ENCODE measurements at places on chromosomes 6 and 20.

DNA sequence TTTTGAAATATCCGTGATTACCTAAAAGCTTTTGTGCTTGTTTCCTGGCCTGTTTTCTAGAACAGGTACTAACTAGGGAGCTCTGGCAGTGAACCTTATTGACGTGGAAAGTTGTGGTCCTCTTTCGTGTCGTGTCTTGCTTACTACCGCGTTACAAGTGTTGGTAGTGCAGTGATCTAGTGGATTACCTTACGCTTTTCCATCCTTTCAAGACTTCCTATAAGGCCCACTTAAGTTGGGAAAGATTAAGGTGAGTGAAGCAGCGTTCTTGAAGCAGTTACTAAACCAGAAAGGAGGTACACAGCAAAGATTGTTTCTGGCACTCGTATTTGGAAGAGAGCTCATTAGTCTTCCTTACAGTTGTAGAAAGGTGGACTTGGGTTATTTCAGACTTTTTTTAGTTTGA lies 1.9 kb downstream of the PNRC1 start:
- DNase-seq = no peak

DNA sequence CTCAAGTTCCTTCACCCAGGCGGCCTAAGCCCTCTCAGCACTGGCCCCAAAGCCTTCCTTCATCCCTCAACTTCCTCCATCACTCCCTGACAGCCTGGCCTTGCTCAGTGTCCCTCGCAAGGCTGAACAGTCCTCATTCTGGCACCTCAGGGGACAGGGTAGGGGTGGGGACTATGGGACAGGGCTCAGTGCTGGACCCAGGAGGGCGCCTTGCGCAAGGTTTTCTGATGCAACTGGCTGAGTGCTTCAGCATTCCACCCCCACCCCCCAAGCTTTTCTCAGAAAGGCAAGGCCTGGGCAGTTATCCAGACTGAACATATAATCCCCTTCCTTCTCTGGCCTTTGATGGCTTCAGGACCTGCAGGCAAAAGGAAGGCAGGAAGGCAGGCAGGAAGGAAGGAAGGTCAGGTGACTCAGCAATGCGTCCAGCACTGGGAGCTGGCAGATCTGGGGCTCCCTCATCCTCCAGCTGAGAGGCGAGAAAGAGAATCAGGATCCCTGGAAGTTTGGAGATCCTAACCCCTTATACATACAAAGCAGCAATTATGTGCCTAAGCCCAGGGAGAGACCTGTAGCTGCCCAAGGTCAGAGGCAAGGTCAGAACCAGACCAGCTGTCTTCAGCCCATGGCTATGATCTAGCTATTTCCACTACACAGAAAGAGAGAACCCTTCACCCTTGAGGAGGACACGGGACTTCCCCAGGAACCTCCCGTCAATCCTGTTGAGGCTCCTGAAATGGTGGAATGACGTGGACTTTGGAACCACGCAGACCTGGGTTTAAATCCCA lies 8.6 kb upstream of the TRIB3 start:
- DNase-seq = no peak

DNA sequence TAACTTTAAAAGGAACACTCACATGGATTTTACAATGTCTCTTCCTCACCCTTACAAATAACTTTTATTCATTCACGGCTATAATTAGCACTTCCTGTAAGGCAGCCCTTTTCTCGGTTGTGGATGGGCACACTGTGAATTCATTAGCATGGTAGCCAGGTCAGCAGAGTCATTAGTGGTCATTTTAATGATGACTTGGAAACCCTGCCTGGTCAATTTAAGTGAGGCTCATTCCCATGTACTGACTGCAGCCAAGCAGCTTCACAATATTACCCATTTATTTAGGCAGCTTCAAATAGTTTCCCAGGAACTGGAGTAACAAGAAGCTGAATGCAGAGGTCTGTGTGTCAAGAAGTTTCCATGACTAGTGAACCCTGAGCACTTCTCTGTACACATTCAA lies 248.8 kb downstream of the KHDC1L start:
- no peak for DNase-seq

DNA sequence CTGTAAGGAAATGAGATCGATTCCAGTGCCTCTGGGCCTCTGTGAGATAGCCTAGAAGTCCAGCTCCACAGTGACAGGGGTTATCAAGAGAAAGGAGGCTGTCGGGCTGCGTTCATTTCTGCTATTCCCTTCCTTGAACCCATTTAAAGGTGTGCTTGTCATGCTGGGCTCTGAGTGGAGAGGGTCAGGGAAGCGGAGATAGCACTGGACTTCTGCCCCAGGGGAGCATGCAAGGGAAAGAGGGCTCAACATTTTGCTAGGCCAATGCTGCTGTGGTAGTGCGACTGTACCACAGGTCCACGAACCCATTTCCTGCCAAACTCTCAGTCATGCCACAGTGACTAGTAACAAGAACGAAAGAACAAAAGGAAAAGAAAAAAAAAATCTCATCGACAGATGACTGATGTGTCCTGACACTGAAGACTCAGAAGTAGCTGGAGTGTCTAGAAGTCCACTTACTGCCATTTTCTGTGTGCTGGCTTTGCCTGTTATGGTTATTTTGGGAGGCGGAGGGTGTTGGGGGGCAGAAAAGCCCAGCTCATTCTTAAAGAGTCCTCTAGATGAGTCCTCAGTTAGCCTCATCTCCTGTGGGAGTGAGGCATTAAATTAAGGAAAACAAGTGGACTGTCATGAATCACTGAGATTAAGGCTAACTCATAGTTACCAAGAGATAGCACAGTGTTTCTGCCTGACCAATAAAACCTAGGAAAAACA lies 8.1 kb downstream of the NEDD9 start:
- DNase-seq = no peak

DNA sequence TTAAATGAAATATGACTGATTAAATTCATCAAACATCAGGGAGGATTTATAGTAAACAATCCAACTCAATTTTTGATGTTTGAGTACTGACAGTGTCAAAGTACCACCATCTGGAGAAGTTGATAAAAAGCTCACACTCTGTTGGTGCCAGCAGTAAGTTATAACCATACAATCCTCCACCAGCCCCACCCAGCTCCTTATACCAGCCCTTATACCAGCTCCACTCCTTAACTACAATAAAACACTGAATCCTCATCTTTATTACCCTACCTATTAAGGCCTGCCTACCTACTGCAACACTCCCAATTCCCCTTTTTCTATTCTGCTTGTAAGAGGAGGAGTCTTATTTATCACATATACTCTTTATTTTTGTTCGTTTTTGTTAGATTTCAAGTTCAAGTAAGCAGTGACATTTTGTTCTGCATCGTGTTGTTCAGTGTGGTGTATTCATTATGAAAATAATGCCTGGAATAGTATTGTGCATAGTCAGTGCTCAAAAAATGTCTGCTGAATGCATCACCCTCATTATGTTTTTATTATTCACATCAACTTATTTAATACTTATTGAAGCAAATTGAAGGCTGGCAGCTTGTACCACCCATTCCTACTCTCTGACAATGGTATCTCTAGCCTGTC lies 954.7 kb upstream of the ADGRB3 start:
- DNase-seq = no peak

DNA sequence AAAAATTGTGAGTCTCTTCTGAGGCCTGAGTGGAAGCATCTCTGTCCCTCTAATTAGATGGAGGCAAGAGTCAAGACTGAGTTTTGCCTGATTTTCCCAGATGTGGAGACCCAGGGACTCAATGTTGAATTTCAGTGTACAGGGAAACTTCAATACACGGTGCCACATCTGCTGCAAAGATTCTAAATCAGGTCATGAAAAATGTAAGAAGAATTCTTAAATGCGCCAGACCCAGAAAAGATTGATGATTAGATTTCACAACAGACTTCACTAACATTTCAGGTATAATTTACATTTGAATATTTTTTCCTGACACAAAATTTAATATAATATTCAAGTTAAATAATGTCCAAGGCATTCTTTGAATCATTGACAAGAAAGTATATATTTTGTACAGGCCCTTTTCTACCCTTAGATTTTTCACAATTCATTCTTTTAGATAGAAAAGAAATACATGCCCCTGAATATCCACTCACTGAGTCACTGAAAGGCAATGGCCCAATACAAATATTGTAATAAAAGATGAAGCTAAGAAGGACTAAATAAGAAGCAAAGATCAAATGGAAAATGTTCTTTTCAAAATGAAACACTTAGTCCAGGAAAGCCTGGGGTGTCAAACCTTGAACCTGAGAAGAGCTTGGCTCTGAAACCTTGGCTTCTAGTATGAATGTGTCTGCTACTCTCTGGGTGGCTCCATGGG lies 18.2 kb upstream of the HDGFL1 start:
- no peak for DNase-seq

GRCh38 chr20:32333181-32333987 lies 24.7 kb upstream of the ASXL1 start:
- no peak for DNase-seq

GRCh38 chr6:7419065-7419464 lies 29.5 kb downstream of the RIOK1 start:
- DNase-seq = no peak

- no peak for DNase-seq
Observed at GRCh38 chr6:83885984-83886383, 26.5 kb downstream of the CYB5R4 start.

- no peak for DNase-seq
Observed at GRCh38 chr20:45336530-45337366, 11.5 kb downstream of the SDC4 start.

GRCh38 chr6:115004204-115004603 lies 661.4 kb upstream of the HS3ST5 start:
- DNase-seq = no peak

DNA sequence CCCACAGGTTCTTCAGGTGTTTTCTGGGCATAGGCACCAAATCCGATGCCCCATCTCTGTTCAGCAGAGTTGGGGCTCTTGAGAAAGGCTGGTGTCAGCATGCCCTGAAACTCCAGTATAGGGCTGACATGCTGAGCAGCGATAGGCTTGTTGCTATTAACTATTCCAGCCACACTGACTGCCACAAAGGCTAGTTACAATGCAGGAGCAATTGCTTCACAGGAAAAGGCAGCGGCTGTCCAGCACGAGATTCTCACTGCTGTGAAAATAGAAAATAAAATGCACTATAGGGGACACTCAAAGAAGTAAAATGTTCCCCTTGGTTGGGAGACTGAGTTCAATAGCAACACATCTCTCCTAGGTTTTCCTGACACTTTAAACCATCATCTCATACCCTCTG lies 112.4 kb downstream of the BFSP1 start:
- DNase-seq = no peak

DNA sequence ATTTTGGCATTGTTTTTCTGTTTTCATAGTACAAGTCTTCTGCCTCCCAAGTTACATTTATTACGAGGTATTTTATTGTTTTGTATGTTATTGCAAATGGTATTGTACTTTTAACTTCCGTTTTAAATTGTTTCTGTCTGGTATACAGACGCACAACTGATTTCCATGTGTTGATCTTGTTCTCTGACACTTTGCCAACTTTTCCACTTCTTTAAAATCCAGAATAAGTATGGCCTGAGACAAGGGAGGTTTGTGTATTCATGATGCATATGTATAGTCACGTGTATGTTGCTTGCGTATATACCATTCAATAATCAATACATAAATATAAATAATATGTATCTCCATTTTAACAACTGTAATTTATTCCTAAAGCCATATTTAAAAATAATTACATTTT lies 41.2 kb downstream of the THBS2 start:
- no peak for DNase-seq

- no peak for DNase-seq
Observed at GRCh38 chr20:50376179-50376887, 133.8 kb upstream of the PTPN1 start.

DNA sequence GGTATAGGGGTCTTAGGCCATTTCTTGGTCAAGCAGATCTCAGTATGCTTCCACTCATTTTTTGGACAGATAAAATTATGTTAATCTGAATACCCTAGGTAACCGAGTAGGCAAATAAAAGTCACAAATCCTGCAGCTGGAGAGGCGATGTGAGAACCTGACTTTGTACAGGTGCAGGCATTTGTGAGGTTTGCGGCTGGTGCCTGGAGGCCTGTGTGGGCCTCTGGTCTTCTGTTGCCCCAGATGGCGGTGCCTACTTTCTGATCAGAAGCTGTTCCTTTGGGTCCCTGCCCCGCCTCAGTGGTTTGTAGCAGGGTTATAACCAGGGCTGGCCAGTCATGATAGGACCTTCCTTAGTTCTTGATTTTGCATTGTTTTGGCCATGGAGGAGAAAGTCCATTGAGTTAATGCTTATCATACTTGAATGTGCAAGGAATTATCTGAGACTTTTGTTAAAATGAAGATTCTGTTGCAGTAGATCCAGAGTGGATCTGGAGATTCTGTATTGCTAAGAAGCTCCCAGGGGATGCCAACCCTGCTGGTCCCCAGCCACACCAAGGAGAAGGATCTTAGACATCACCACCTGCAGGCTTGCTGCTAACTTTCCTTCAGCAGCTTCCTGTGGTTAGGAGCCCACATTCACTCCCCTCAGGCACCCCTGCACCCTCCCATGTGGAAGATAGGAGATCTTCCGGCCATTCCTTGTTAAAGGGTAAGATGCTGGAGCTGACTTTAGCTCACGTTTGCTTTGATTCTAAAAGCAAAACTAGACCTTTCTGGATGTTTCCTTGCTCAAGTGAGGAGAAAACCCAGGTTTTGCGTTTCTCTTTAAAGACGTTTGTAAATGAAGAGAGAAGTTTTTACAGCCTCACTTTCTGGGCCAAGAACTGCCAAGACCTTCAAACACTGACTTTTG lies 50.7 kb downstream of the LRRC1 start:
- no peak for DNase-seq

- DNase-seq = no peak
Observed at GRCh38 chr6:115485400-115485799, 575.3 kb downstream of the FRK start.

GRCh38 chr6:43228951-43229802 lies at the start of gene DNPH1:
DNPH1 (minus strand) TSS chr6:43229481; CDS start chr6:43229456, 25 bp downstream.
- DNase-seq = peak; percentile 81

GRCh38 chr6:7471171-7471570 lies 70.3 kb upstream of the DSP start:
- no peak for DNase-seq

DNA sequence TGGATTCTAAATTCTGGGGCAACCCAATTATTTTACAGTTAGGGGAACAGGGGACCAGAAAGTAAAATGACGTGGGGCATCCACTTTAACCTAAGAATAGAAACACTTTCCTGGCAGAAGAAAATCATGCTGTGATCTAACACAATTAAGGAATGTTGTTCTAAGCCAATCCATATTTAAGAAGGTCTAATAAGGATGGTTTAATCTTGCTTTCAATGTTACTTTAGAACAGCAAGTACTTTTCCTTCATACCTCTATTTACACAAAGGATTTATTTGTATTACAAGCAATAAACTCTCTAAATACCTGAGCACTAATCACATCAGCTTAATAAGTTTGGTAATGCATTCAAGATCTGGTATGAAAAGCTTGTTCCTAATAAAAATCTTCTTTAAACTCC lies 32.4 kb downstream of the SLC2A12 start:
- no peak for DNase-seq

GRCh38 chr6:149095842-149096241 lies 221.7 kb upstream of the TAB2 start:
- DNase-seq = no peak

All from GM12892 (cell line).